CD4-positive, alpha-beta T cell treated with Interleukin-15 for 4 hours (primary cell): ENCODE measurements at places on chromosomes 4 and X.

DNA sequence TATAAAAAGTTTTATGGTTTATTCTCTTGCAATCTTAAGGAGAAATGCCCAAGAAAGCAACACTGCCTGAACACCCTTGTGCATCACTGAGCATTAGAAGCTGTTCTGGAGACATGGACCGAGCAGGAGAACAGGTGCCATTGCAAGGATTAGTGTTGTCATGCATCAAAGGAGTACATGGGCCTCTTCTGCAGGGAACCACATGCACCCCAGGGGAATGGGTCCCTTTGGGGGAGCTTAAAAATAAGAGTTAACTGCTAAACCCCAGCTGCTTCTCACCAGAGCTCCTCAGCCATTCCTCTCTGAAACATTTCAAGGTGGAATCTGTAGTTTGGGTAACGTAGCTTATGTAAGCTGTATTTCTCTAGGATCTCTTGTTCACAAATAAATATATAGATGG is 353.0 kb upstream of the SLC7A11 start:
- no peak for DNase-seq

DNA sequence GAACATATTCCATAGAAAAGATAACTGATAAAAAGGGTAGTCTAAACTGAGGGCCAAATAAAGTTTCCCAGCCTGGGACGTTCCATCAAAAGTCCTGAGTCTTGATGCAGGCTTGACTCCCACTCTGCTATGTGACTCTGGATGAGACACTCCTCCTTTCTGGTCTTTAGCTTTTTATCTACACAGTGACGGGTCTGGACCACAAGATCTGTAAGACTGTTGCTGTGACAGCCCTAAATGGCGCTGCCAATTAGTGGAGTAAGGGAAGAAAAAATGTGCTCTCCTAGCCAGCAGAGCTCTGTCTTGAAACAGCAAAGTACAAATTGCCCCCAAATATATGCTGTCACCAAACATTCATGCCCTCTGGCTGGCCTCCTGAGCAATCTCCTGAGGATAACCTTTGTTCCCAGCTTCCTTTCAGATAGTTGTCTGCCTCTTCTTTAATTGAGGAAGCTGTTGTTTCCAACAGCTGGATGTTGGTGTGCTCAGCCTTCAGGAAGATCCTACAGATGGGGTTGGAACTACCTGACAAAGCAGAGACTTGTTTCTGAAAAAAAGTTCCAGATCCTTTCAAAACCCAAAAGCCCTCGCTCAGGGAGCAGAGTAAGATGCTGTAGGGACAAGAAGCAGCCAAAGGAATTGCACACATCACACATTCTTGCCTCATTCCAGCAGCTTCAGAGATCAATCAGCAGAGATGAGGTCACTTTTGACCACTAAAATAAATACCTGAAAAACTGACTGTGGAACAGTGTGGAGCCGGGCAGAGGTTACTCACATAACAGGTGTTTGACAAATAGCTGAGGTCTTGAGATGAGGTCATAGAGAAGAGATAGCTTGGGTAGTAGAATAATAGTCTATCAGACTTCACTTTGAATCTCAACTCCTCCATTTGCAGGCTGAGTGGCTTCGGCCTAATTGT is 383.4 kb upstream of the FGF13 start:
- DNase-seq, result no peak

GRCh38 chr4:85102606-85103005 is 136.1 kb upstream of the WDFY3 start:
- DNase-seq, result no peak

DNA sequence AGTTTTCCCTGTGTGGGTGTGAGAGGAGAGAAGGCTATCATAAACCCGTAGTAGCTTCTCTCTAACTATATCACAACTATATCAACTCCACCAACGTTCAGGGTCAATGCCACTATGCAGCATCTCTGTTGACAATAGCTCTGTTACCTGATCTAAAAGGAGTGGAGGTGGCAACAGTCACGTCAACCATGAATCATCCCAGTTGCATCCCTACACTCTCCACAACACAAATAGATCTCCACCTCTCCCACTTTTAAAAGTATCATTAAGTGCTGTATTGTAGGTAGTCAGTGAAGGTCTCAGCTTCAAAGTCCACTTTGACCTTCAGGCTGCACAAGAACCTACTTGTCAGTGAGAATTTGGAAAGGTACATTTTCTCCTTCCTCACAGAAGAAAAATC is 600.5 kb upstream of the GRIA3 start:
- DNase-seq, result no peak

GRCh38 chr4:52914051-52914605 is 52.0 kb downstream of the RASL11B start:
- no peak for DNase-seq

GRCh38 chr4:139872274-139872673 is 206.7 kb downstream of the MGST2 start:
- no peak for DNase-seq

- no peak for DNase-seq
Measured at GRCh38 chr4:149062997-149063396, 620.8 kb upstream of the NR3C2 start.

DNA sequence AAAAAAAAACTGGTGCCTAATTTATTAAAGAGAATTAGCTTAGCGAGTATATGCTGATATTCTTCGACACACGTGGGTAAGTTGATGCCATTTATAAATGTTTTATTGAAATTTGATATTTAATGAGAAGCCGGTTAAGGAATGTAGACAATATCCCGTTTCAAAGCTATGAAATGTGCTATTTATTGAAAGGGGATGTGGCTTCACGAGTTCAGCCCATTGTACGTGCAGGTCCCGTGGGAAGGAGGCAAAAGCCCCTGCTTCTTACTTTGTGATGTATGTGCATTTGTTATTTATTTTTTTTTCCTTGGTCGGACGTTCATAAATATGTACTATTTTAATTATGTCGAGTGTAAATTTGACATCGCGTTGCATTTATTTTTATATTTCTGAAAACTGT is 20.2 kb downstream of the SHOX start:
- no peak for DNase-seq

DNA sequence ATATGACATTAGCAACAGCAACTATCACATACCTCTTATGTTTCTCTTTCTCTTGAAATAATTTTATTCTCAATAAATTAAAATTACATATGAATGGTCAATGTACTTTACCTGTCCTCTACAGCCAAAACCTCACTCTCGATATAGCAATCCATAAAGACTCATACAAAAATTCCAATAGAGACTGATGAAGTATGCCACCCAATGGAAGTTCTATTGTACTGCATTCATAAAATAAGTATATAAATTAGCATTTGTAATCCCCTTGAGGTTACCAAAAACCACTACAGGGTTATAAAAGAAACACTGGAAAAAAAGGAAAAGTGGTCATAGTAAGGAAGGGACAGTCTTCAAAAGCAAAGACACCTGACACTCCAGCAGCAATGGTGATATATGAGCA is 32.8 kb downstream of the CLDN2 start:
- no peak for DNase-seq

GRCh38 chrX:48818098-48818497 is 8.2 kb upstream of the ERAS start:
- no peak for DNase-seq

DNA sequence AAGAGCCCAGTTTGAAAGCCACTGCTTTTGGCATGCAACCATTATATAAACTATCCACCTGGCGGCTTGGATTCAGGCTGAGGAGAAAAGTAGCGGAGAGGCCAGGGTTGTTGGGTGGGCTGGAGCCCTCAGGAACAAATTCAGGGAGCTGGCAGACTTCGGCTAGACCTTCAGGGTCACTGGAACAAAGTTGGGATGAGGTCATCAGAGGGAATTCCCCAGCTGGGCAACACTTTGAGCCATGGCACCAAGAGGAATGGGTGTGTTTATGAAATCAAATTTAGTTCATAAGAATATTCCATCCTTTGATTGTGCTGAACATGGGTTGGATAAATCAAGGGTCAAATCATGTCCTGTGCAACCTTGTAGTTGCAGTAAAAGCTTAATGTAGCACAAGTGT is 22.0 kb downstream of the MTMR1 start:
- no peak for DNase-seq

- DNase-seq, result no peak
Measured at GRCh38 chrX:148723551-148723950, 223.1 kb downstream of the AFF2 start.

DNA sequence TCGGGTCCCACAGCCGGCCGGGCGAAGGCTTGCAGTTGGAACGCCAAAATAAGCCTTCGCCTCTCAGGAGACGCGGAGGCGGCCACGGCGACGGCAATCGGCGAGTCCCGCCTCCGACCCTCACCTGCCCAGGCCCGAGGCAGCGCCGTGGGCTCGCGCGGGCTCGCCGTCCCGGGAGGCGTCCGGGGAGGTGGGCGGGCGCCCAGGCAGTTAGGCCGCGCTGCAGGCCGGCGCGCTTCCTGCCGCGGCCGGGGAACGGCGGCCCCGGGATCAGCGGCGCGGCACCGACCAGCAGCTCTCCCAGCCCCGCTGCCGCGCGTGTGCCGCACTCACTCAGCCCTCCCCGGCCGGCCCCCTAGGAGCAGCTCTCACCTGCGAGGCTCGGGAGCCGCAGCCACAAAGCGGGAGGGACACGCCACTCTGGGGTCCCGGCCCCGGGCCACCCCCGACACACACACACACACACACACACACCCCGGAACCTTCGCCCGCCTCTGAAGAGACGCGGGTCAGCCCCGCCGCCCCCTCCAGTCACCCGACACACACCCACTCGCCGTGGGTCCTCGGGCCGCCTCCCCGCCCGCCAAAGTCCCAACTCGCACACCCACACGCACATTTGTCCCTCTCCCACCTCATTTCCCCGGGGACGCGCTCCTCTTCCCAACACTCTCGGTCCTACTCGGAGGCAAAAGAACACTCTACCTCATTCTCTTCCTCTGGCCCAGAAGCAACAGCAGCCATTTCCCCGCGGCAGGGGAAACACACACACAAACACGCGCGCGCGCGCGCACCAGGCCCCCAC is at the start of gene CNOT6L:
CNOT6L (minus strand) TSS at position 767 of the 802 bp plus-strand sequence; CDS start at position 707, 60 bp downstream.
- DNase-seq, result peak; percentile 85

GRCh38 chrX:87518504-87518903 is 902 bp downstream of the KLHL4 start:
- no peak for DNase-seq

- DNase-seq, result no peak
Measured at GRCh38 chr4:3217266-3217665, 31.7 kb upstream of the MSANTD1 start.

DNA sequence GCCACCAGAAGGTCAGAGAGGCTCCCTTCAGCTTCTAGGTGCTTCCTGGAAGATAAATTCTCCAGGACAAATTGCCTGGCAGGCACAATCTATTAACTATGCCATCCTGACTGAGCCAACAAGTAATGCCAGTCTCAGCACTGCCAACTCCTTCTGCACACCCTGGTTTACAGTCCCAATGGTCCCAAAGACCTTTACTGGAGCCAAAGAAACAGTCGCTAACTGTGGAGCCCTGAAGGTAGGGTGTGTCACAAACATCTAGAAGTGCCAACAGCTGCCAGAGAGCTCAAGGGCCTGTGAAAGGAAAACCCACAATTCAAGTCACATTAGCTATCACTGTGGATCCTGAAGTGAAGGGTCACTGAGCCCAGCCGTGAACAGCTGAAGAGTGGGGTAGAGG is 34.9 kb upstream of the CITED1 start:
- no peak for DNase-seq

DNA sequence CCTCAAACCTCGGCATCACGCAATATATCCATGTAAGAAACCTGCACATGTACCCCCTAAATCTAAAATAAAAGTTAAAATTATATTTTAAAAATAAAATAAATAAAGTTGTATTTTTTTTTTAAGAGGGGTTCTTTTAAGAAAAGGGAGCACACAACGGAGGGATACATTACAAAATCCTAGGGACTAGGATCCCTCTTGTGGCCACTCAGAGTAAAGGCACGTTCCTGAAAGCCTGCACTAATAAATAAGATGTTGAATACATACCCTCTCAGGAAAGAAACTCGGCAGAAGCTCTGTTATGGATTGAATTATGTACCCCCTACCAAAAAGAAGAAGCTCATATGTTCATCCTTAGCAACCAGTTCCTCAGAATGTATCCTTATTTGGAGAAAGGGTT is 50.9 kb upstream of the PRDX4 start:
- no peak for DNase-seq

GRCh38 chrX:124605511-124605910 is 259.1 kb downstream of the SH2D1A start:
- DNase-seq, result no peak

DNA sequence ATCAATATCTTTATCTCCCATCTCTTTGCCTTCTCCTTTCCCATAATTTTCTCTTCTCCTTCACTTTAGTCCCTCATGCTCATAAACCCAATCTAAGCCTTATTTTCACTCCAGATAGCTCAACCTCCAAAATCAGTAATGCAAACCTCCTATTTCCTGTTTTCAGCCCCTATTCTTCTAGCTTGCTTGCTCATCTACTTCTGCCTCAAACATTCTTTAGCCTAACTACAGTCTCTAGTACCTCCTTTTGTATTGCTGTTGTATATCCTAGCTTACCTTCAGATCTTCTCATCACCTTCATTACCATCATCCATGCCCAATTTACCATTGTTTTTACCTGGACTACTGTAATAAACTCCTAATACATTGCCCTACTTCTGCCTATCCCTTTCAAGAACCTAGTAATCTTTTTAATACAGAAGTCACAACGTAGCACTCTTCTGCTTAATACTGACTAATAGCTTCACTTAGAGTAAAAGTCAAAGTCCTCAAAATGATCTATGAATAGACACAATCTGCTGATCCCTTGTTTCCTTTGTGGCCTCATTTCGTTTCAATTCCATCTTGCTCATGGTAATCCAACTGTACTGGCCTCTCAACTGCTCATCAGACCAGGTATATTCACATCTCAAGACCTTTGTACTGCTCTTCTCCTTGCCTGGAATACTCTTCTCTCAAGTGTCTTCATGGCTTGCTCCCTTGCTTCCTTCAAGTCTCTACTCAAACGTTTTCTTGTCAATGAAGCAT is 123.4 kb downstream of the FAM13A start:
- DNase-seq, result no peak

- no peak for DNase-seq
Measured at GRCh38 chr4:38184404-38184803, 224.2 kb downstream of the PTTG2 start.

DNA sequence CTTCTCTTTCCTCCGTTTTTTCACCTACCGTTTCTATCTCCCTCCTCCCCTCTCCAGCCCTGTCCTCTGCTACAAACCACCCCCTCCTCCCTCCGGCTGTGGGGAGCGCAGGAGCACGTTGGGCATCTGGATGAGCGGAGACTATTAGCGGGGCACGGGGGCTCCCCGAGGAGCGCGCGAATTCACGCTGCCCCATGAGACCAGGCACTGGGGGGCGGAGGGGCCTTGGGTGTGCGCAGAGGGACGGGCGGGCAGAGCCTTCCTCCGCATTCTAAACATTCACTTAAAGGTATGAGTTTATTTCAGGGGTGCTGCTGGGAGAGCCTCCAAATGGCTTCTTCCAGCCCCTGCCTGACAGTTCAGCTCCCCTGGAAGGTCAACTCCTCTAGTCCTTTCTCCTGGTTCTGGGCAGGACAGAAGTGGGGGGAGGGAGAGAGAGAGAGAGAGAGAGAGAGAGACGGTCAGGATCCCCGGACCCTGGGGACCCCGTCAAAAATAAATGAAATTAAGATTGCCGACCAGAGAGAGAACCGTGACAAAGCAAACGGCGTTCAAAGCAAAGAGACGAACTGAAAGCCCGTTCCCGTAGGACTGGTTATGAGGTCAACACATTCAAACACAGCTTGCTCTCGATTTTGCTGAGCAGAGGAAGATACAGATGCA is 5.0 kb downstream of the SHOX start:
- DNase-seq, result no peak
